ENCODE measurements at places on chromosomes 6 and 20.
A peak's percentile ranks its signal among the peaks of the same experiment; 100 is the strongest.

DNA sequence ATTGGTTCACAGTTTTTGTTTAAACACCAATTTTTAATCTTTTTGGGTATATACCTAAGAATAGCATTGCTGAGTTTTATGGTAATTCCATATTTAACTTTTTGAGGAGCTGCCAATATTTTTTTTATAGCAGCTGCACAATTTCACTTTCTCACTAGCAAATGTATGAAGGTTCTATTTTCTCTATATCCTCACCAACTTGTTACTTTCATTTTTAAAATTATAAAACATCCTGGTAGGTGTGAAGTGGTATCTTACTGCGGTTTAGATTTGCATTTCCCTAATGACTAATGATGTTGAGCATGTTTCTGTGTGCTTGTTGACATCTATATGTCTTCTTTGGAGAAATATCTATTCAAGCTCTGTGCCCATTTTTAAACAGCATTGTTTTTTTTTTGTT is 452.1 kb downstream of the GRIK2 start:
- DNase-seq = no peak

DNA sequence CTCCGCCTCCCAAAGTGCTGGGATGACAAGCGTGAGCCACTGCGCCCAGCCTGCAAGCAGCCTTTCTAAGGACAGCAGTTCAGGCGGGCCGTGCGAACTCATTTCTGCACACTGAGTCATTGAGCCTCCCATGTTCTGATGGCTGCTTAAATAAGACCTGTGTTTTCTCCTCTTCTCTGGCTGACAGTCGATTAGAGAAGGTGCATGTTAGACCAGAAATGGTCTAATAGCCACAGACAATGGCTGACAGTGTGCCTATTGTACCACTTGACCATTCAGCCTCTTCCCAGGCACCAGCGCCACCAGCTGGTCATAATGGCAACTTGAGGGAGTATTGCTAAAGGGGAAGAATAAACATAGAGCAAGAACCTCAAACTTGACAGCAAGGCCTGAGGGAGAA is 6.2 kb downstream of the CST11 start:
- no peak for DNase-seq

- DNase-seq = no peak
Measured at GRCh38 chr20:44023515-44024371, 109.1 kb downstream of the TOX2 start.

GRCh38 chr6:88263591-88263990 is 97.4 kb upstream of the CNR1 start:
- DNase-seq = no peak

DNA sequence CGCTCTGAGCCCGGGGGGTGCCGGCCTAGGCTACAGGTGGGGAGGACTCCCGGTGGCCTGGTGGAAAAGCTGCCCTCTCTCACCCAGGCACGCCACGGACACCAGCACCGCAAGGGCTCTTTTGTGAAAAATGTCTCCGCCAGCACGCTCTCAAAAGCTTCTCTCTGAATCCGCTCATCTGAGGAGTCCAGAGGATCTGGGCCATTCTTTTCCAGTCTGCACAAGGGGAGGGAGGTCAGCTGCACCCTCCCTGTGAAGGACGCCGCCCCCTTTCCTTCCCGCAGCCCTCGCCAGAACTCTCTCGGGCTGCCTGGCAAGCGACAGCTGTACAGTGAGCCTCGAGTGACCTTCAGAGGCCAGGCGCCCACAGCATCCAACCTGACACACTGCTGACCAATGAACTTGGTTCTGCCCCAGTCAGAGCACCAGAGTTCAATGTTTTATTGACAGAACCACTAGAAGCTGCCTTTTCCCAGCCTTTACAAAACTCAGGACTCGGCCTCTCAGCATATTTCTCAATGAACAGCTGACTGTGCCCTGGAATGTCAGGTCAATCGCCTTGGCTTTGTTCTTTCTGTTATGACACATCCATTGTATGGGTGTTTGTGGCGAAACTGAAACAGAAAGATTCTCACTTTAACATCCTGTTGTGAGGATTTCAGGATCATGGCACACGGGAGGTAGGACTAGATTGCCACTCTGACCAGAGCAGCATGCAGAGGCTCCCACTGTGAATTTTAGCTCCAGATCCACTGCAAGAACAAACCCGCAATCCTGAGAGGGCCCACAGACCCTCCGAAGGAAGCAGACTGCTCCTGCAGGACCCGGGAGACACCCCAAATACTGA is 26.7 kb downstream of the SERPINB9 start:
- DNase-seq = peak; percentile 91

GRCh38 chr6:76043690-76044089 is 28.8 kb downstream of the IMPG1 start:
- DNase-seq = no peak

- DNase-seq = no peak
Measured at GRCh38 chr6:168507730-168508129, 66.7 kb downstream of the SMOC2 start.

Data from RCC 7860 (cell line).